ENCODE measurements at places on chromosomes 3 and 15.

DNA sequence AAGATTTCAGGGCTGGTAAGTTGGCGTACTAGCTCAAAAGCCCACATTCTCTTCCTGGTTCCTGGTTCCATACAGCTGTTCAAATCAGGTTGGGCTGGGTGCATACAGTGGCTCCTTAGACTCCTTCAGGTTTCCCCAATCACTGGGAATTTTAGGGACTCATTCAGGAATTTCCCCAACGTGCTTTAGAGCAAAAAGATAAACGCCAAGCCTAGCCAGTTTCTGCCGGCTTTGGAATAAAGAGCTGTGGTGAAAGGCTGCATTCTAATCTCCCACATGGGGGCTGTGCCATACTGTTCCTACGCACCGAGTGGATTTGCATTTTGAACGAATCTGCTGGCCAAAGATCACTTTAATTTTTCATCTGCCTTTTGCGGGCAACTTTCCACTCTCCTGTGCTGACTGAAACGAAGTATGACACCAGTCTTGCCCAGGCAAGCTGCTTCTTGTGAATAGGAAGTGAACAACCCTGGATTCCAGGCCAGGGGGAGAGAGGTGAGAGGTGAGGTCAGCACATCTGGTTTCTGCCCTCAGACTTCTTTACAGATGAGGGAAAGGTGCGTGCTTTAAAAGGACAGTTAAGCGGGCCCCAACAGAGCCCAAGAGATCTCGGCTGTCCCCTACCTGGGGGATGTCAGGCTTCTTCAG lies 184.2 kb upstream of the PDZRN3 start:
- no peak for DNase-seq

DNA sequence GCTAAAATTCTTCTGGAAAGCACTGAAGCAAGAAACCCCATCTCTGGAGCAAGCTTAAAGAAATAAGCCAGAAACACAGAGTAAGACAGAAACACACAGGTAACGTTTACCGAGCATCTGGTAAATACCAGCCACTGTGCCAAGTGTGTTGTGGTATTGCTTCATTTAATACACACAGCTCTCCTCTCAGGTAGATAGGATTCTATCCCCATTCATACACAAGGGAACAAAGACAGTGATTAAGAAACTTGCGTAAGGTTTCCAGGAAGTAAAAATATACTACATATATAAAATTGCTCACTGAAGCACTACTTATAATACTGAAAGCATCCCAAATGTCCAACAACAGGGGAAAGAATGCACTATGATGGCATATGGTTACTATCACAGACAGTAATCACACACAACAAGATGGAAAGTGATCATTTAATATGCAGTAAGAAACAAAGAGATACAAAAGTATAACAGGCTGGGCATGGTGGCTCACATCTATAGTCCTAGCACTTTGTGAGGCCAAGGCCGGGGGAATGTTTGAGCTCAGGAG lies 27.5 kb downstream of the TAMM41 start:
- no peak for DNase-seq

GRCh38 chr3:17546500-17547255 lies 195.8 kb downstream of the TBC1D5 start:
- no peak for DNase-seq

DNA sequence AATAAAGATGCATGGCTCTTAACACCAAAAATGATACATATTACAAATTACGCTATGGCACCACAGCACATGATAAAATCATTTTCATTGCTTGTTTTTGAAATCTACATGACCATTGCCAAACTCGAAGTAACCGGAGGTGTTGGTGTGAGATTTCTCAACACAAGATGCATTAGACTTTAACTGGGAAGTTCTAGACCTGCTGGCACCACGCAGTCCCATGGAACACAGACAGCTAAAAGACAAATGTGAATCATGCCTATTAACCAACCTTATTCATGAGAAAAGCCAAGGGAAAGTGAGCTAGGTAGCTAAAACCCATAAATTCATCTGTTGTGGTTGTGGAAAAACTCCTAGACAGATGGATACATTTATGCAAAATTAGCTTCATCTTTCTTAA lies 595.4 kb downstream of the FOXP1 start:
- peak; percentile 25 for DNase-seq

DNA sequence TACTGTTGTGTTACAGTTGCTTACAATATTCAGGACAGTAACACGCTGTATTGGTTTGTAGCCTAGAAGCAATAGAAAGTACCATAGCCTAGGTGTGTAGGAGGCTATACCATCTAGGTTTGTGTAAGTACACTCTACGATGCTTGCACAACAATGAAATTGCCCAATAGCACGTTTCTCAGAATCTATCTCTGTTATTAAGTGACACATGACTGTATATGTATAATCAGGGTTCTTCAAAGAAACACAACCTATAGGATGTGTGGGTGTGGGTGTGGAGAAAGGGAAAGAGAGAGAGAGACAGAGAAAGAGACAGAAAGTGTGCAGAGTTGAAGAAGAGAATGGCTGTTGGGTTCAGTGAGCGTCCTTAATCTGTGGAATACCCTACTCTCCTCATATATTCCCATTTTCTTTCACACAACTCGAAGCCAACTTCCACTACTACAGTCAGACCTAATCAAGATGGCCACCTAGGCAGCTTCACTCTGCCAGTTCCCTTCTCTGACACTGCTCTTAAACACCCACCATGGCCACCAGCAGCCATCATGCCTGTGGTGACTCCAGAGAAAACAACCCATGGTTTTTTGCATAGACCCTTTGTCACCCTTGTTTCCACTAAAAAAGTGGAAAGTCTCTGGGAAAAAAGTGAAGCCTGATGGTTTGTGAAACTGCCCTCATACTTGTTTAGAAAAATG lies 5.8 kb upstream of the PPP4R2 start:
- no peak for DNase-seq

DNA sequence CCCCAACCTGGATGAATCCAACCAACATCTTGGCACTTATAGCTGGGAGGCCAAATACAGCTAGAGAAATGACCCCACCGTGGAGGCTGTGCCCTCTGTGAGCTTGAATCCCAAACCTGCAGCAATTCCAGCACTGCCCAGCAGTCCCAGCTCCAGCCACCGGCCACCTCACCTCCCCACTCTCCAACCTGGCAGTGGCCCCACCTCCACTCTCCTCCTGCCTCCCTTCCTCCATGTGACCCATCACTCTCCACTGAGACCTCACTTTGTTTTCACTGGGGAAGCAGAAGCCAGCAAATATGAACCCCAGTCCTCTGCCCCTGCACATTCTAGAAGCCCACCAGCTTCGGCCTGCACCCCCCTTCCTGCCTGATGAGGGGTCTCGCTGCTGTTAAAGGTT lies 79.7 kb upstream of the LINGO1 start:
- no peak for DNase-seq

- DNase-seq, result no peak
Measured at GRCh38 chr3:34150992-34151391, 352.6 kb downstream of the PDCD6IP start.

- no peak for DNase-seq
Measured at GRCh38 chr15:92392462-92392861, 1.2 kb upstream of the ST8SIA2 start.

- no peak for DNase-seq
Measured at GRCh38 chr15:50563756-50564155, 17.3 kb upstream of the USP50 start.

DNA sequence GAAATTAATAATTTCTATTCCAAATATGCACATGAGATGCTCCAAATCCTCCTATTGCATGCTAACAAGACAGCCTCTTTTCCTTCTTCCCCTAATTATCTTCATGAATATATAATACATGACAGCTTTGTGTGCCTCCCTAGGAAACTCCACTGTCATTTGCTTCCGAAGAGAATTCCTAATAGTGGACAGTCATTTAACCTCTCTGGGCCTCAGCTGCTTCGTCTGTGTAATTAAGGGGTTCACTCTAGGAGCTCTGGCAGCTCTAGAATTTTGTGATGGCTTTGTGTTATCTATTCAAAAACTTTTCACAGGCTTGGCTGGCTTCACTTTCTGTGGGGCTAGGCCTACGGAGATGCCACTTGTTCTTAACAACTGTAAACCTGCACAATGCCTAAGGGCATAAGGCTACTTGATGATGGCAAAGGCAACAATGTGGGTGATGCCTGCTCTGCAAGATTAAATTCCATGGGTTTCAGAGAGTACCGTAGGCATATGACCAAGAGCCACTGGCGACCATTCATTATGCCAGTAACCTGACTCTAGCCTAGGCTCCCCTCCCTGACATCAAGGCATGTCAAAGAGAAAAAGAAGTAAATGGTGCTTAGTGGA lies 333.8 kb upstream of the UMPS start:
- peak; percentile 73 for DNase-seq

DNA sequence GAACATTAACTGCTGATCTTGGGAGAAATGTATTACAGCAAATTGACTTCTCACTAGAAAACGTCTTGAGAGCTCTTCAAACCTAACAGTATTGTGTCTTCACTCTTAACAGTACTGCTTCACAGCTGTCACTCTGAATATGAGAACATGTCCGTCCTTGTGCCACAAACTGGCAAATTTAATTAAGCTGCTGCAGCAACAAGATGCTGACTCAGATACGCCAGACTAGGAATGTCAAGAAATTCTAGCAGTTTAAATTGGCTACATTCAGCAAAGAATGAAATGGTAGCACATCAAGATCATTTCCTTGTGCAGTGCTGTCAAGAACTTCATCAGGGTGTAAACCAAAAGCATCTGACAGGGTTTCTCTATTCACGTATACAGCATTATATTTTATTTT lies 7.6 kb downstream of the ICE2 start:
- DNase-seq, result no peak

DNA sequence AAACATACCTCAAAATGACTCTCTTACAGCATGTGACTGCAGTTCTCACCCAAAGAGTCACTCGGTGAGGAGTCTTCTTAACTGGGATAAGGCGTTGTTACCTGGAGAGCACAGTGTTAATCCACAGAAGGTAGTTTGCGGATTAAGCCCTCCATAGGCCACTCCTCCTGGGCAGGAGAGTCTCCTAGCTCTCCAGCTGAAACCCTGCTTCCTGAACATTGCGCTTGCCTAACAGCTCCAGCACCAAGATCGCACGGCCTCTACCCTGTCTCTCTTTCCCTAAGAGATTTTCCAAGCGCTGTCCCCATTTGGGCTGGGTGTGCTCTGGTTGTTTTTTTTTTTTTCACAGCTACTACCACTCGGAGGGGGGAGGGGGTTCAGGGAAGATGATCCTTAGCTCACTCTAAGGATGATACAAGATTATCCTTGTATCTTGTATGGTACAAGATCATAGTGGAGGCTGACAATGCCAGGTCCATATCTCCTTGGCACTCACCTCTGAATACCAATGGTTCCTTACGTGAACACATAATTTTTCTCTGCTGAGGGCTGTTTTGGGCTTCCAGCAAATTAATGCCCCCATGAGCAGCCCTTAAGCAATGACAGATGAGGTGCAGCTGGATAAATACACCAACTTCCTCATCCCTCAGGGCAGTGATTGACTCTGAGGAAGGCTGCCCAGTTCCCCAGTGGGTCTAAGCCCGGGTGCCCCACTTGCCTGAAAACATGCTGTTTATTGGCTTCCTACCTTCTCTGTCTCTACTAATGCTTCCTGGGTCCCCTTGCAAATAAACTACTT lies 185.2 kb upstream of the TSC22D2 start:
- DNase-seq, result no peak

DNA sequence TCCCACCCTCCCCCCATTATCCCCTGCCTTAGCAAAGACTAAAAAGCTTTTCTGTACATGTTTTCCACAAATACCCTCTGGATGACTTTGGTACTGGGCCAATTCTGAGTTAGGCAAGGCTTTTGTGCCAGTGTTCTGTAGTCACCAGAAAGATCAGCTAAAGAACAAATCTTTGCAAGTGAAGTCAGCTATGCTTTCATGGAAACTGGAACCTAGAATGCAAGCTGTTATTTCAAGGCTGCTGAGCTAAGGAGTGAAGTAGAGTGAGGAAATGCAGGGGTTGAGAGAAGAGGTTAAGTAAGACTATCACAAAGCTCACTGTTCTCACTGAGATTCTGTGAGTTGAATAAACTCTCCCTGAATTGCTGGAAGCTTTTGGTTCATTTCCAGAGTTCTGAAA lies 107.8 kb upstream of the CNTN3 start:
- DNase-seq, result no peak

DNA sequence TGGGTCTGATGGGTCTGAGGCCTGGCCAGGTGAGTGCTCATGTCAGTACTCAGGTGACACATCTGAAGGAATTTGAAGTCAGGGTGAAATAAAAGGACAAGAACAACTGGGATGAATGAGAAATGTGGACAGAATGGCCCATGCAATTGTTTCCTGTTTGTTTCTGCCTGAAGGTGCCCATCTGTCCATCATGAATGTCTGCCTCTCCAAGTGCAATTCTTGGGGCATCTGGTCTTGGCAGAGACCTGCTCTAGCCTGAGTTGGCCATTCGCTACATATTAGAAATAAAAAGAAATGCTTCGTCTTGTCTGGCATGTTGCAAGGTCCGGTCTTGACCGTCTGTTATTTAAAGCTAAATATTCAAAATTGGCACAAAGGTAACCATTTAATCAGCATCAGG lies 142.0 kb upstream of the AGBL1 start:
- no peak for DNase-seq

DNA sequence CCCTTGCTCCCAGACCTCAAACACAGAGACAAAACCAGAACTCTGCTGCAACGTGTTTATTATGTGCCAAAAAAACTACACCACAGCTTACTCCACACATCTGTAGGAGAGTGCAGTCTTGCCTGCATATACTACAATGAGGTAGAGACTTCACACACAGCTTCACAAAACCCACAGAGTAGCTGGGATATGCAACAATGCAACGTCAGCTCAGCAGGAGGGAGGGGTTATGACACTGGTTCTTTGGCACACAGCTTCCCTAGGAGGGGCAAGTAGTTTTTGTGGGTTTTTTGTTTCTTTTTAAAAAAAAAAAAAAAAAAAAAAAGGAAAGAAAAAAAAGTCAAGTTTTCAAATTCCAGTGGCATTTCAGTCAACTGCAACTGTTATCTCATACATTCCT lies 2.9 kb upstream of the RPS17 start:
- peak; percentile 40 for DNase-seq

GRCh38 chr3:161104561-161105551 lies at the start of gene B3GALNT1:
Gene B3GALNT1, minus strand, starts transcription at chr3:161105349. Its CDS starts 18,595 bp downstream, at chr3:161086754.
- peak; percentile 75 for DNase-seq

- DNase-seq, result peak; percentile 39
Measured at GRCh38 chr3:13263770-13264467, 156.2 kb downstream of the NUP210 start.

GRCh38 chr15:20271647-20272046 lies 270.0 kb downstream of the GOLGA6L6 start:
- no peak for DNase-seq

GRCh38 chr3:35946854-35947515 lies 307.7 kb downstream of the ARPP21 start:
- no peak for DNase-seq

Measured in M059J (cell line).